NCI-H1436 (cell line): ENCODE measurements at places on chromosomes 2 and 18.
A peak's percentile ranks its signal among the peaks of the same experiment; 100 is the strongest.

DNA sequence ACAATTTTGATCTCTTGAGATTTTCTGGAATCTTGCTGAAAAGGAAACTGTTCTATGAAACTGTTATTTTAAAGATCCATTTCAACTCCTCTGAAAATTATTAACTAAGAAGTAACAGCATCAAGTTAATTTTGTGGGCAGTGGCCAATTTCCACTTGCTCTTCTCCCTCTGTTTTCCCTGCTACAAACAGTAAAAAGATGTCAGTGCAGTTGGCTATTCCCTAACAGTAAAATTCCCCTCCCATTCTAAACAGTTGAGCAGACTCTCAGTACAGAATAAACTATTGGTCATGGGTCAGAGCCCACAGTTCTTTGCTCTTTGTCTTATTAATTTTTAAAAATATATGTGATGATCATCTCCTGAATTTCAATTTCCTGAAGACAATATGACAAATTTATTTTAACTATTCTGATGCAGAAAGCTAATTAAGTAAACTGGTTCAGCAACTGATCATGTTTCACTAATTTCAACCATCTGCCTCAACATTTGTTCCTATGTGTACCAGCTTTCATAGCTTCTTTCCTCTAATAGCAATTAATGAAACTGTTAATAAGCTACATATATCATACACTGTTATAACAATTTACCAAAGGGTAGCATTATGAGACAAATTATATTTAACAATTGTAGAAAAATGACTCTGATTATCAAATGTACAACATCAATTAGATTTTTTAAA is 41.1 kb upstream of the GALNT5 start:
- no peak for DNase-seq

GRCh38 chr18:78526923-78527711 is 452.5 kb upstream of the SALL3 start:
- DNase-seq: no peak

DNA sequence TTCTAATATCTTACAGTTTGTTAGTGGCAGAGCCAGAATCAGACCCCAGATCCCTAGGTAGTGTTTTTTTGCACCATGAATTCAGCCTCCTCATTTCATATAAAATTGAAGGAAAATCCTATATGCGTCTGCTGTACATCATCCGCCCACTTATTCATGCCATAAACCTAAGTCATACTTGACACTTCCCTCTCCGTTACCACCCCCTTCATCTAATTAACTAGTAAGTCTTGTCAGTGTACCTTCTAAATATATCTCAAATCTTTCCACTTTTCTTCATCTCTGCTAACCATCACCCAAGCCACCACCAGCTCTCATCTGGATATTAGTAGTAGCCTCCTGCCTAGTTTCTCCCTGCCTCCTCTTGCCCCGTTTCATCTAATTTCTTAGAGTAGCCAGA is 248.7 kb upstream of the SIX3 start:
- DNase-seq: no peak

DNA sequence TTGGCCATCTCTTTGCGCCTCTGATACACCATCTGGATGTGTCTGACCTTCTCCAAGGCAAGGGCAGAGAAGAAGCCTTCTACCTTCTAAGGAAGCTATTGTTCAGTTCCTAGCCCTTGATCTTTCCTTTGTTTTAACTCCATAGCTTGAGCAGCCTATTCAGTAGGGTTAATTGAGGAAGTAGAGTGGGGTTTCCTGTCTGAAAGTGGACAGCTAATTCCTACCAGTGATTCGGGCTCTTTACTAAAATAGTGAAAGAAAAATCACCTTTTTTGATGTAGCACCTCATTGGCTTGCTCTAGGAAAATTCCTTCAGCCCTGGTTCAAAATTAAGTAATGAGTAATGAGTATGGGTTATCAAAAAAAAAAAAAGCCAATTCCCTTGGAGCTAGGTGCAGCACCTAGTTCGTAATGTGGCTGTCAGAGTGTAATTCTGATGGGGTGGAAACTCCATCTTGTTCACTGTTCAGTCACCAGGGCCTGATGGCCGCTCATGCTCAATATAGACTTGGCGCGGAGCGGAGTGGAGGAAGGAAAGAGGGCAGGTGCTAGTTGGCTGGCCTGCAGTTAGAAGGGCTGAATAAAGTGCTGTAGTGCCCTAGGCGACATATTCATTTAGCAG is 2.9 kb upstream of the MGAT5 start:
- DNase-seq: no peak

DNA sequence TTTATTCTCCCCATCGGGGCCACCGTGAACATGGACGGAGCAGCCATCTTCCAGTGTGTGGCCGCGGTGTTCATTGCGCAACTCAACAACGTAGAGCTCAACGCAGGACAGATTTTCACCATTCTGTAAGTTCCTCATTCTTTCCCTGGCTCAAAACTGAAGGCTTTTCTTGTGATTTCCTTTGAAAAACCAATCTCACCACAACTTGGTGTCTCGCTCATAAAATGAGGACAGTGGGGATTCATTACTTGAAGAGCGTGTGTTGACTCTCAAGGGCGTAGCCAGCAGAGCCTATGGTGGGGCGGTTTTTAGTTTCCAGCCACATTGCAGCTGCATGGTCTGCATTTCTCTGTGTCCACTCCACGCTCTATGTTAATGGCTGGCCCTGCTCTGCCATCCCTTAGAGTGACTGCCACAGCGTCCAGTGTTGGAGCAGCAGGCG is 29.0 kb downstream of the SLC1A4 start:
- no peak for DNase-seq

GRCh38 chr2:131044075-131044756 is 49.0 kb downstream of the FAM168B start:
- no peak for DNase-seq

- peak; percentile 88 for DNase-seq
These were observed 17.5 kb downstream of the METTL8 start for GRCh38 chr2:171416009-171416926.

DNA sequence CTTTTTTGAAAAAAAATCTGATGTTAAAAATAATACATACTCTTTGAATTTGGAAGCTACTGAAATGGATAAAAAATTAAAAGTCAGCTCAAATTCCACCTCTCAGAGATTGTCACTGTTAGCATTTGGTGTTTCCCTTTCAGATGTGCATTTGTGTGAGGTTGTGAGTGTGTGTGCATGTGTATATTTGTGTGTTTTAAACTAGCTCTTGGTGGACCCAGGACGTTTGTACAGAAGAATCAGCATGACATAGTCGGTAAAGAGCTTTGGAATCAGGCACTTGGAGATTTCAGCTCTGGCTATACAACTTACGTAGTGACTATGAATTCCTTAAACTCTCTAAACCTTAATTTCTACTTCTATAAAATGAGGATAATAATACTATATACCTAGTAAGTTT is 14.5 kb downstream of the SPATS2L start:
- DNase-seq: no peak

DNA sequence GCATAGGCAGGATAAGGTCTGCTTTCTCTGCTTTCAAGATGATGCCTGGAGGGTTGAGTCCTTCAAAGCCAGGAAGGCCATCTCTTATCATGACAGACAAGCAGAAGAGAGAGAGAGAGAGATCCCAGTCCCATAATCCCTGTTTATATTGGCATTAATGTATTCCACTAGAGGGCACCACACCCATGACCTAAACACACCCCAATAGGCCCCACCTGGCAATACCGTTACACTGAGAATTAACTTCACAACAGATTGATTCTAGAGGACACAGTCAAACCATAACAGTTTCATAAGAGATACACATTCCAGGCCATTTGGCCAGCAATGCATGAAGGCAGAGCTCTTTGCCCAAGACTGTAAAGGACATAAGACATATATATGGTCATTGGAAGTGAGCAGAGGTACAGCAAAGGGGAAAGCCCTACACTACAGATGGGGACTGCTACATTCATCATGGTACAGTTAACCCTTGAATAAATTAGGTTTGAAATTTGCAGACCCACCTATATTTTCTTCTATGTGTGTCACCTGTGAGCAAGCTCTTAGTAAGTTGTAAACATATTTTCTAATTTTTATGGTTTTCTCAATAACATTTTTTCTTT is 1516.1 kb downstream of the RPIA start:
- DNase-seq: no peak

DNA sequence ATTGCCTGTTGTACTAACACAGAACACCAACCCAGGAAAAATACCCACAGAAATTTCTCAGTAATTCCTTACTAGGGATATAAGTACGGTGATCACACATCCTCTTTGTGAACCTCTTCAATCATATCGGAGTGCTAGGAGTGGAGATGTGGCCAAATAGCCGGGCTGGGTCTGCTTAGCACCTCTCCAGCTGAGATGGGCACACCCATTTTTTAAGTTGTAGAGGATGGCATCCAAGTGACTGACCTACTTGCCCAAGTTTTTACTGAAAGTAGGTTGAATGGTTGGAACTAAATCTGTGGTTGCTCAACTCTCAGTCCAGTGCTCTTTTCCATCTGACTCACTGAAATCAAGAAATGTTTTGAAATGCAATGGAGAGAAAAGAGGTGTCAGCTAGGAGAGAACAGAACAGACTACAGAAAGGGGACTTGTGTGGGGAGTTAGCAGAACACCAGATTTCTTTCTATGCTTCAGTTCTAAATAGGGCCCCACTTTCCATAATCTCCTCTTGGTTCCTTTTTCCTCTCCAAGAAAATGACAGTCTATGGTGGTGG is 68.7 kb upstream of the FSHR start:
- no peak for DNase-seq

- DNase-seq: peak; percentile 8
These were observed 2.8 kb downstream of the CYTIP start for GRCh38 chr2:157441072-157441454.

DNA sequence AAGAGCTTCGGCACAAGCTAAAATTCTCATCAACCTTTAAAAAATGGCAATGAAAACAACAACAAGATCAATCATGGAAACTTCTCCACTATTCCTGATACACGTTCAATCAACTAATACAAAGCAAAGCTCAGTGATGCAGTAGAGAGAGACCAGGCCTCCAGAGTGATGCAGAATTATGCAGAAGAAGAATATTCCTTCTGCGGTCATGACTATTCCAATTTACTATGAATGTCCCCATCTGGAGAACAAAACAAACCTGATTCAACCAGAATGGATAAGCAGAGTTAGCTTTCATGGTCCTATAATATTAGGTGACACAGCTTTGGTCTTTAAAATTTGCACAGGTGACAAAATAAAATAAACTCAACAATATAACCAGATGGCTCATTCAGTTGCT is 12.5 kb upstream of the MBOAT2 start:
- no peak for DNase-seq

DNA sequence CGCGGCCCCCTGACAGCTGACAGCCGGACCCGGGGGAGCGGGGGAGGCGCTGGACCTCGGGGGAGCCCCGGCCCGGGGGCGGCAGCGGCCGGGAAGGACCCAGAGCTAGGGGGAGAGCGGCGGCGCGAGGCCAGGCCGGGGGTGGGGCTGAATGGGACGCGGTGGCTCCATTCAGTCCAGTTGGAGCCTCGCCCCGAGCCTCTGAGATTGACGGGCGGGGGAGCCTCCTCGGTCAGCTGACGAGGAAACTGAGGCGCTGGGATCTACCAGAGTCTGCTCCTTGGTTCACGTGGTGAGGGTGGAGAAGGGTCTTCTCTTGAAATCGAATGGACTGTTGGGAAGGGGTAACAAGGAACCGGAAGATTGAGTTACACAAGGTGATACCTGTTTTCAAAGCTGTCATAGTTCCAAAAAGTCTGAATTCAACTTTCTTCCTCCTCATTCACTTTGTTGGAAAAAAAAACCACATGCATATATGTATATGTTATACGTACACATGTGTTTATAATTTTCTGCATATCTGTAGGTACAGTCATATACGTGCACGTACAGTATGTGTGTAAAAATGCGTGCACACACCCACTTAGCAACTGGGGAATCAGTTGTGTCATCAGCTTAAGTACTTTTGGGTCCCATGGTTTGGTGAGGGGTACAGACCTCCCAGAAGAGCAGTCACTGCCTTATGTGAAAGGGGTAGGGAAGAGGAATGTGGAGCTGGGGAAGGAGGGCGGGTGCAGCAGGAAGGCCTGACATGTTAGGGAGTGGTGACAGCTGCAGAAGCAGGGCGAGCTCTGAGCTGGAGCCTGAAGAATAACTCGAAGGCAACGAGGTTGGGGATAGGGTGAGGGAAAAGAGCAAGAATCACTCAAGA is 628 bp downstream of the PPP1R7 start:
- no peak for DNase-seq

GRCh38 chr2:217980591-217980990 is 22.2 kb downstream of the TNS1 start:
- no peak for DNase-seq

DNA sequence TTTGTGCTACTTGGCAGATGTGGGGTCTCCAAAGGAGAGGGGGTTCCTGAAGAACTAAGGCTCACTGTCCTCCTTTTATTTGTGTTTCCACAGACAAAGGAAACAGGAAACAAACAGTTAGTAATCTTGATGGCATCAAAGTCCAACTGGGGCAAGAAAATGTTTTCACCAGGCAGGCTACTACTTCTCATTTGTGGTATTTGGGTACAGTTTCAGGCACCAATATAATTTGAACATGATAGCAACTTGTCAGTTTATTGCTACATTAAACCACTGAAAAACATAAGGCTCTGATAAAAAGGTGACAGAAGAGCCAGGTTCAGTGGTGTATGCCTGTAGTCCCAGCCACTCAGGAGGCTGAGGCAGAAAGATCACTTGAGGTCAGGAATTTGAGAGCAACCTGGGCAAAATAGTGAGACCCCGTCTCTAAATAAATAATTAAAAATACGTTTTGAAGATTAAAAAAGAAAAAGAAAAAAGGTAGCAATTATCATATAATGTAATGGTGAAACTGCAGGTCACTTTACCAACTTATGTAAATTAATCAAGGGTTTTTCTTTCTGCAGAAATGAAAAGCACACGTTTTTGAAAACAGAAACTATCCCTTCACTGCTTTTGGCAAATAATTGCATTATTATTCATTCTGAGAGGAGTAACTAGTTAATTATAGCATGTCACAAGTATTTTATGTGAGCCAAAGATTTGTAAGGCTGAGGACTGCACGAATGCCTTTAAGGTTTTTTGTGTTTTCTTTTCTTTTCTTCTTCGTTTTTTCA is 157.5 kb upstream of the CAVIN2 start:
- no peak for DNase-seq

GRCh38 chr2:106869512-106870275 is 16.3 kb downstream of the ST6GAL2 start:
- no peak for DNase-seq

- DNase-seq: no peak
These were observed 22.0 kb upstream of the SP9 start for GRCh38 chr2:174312581-174313234.

- no peak for DNase-seq
These were observed 28.9 kb downstream of the KCNF1 start for GRCh38 chr2:10940596-10940995.
